ENCODE measurements at places on chromosomes 12 and 14.

DNA sequence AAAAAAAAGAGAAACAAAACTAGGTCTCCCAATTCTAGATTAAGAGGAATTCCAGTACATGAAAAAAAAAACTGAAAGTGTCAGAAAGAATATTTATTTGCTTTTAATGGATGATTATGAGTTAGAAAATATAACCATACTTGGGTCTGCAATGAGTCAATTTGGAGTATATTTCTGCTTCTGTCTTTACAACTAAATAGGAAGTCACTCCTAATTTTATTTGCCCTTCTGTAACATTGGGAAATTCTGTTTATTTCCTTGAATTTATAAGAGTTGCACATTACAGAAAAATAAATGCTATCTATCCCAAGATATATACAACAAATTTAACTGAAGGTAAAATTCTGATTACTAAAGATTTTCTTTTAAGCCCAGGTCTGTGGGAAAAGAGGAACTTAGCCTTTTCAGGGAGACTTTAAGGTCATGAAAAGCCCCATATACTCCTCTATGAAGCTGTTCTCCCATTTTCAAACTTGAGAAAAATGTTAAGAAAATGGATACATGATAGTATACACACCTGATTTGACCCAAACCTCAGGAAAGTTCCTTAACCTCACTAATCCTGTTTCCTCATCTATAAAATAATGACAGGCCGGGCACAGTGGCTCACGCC, 7.2 kb downstream of the SINHCAF start:
- DNase-seq = no peak

GRCh38 chr12:12881151-12881909, 10.0 kb upstream of the GPRC5A start:
- no peak for DNase-seq

GRCh38 chr14:92832137-92832700, 38.1 kb downstream of the GOLGA5 start:
- no peak for DNase-seq

DNA sequence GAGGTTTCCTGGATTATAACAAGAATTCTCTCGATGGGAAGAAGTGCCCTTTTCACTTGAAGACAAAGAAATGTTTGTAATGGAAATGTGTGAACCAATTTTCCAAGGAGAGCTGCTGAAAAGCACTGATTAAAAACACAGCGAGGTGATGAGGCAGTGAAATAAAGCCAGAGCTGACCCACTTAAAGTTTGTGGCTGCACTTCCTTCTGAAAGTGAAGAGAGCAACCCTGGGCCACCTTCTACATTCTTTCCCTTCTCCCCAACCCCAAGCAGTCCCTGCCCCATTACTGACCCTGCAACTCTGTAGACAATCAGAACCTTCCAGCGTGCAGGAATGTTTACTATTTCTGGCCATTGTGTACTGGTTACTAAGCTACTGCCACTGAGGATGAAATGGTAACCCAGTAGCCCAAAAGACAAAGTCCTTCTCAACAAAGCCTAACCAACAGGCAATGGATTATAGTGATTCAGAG, 173.9 kb downstream of the TTC7B start:
- no peak for DNase-seq

GRCh38 chr12:66144791-66145754, 14.5 kb upstream of the LLPH start:
- DNase-seq = no peak
